ENCODE measurements at places on chromosomes 2 and 18.

DNA sequence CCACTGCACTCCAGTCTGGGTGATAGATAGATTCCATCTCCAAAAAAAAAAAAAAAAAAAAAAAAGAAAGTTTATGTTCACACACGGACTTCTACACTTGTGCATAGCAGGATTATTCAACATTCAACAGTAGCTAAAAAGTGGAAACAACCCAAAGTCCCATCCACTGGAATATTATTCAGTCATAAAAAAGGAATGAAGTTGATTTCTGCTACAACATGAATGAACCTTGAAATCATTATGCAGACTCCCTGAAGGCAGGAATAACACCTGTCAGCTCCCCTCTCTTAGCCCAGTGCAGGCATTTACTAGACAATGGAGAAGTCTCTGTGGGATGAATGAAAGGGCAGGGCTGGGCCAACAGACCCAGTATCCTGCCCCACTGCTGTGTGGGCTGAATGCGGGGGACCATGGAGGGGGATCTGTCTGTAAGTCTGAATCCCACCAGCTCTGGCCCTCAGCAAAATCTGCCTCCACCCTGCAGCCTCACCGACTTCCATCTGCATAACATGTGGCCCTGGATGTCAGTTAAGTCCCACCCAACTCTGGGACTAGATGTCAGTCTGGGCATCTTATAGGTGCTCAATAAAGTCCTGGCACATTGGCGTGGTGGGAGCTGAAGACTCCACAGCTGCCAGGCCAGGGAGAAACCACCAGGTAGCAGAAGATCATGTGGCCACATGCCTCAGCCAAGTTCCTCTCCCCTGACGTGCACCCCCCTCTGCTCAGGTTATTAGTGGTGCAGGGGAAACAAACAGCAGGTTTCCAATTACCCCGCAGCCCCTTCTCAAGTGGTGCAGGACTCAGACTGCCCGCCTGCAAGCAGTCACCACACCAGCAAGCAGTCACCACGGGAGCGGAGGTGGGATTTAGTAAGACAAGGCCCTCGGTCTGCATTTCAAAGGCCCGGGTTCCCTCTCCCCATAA is 8.9 kb downstream of the ZFP36L2 start:
- DNase-seq: no peak

GRCh38 chr2:8022908-8023640 is 658.8 kb upstream of the ID2 start:
- DNase-seq: no peak

DNA sequence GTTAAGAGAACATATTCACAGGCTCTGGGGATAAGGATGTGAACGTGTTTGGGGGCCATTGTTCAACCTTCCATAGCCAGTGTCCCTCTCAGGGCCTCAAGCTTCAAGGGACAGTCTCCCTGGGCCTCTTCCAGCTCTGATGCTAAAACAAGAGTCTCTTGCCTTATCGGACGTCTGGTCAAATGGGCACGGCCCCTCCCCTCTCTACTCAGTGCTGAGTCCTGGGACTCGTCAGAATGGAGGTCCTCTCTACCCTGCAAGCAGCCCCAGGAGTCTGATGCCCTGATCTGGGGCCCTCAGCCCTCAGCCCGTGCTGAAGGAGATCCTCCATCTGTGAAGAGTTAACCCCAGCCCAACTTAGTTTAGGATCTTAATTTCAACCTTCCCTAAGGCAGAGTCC is 198.2 kb downstream of the ZFP36L2 start:
- no peak for DNase-seq

DNA sequence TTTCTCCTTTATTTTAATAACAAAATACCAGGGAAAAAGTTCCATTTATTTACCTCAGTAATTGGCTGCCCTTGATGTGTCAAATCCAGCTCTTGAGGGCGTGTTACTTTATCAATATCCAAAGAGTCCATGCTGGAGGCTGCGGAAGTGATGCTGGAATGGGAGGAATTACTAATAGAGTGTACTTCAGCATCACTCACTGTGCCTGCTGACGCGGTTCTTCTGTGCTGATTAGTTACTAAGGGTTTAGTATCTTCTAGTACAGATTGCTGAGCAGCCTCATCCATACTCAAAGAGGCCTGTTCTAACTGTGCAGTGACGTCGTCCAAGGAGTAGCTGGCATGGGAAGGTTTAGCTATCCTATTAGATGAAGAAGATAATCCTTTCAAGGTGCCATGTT is 45.6 kb downstream of the RAPH1 start:
- DNase-seq: no peak

DNA sequence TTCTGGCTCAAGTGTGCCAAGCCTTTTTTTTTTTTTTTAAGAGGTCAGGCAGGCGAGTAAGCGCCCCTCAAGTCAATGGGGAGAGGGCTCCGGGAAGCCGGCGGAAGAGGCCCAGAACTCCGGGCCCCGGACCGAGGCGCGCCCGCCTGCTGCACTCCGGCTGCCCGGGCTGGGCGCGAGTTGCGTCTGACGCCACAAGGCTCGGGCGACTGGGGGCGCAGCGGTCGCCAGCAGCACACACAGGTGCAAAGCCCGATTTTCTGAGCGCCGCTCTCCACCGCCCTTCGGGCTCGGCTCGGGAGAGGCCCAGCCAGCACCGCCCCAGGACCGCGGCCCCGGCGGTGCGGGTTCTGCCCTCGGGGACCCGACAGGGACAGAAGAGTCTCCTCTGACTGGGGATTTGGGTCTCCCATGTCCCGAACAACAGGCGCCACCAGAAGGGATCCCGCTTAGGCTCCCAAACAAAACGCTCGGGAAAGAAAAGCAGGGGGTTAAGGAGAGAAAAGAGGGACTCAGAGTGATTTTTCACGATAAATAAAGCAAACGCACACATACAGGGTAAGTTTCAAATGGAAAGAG is 787 bp downstream of the ERBB4 start:
- no peak for DNase-seq

- DNase-seq: no peak
Observed at GRCh38 chr2:175947073-175947472, 55.0 kb downstream of the LNPK start.

DNA sequence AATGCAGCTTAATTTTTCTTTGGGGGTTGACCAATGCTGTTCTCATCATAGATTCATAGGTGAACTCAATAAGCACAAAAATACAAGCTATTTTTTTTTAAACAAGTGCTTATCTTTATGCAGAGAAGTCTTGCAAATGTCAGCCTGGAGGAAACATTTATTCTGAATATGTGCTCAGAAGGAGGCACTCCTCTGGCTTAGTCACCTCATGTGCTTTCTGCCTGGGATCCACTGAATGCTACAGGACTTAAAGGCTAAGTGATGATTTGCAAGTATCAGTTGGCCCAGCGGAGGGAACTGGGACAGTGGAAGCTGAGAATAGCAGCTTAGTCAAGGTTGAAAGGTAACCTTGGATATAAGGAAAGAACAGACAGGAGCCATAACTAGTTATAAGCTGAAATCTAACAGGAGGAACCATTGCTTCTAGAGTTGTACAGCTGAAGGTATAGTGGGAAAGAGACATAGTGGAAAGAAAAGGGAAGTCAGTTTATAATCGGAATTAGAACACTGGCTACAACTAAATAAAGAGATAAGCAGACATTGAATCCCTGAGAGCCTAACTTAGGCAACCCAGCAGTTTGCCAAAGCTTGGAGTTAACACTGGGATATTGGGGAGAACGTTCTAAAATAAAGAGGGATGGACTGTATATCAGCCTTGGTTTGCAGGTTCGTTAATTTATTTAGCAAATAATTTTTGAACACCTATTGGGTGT is 488.7 kb downstream of the SUCLG1 start:
- no peak for DNase-seq

GRCh38 chr18:1017227-1018058 is 112.8 kb downstream of the ADCYAP1 start:
- no peak for DNase-seq

DNA sequence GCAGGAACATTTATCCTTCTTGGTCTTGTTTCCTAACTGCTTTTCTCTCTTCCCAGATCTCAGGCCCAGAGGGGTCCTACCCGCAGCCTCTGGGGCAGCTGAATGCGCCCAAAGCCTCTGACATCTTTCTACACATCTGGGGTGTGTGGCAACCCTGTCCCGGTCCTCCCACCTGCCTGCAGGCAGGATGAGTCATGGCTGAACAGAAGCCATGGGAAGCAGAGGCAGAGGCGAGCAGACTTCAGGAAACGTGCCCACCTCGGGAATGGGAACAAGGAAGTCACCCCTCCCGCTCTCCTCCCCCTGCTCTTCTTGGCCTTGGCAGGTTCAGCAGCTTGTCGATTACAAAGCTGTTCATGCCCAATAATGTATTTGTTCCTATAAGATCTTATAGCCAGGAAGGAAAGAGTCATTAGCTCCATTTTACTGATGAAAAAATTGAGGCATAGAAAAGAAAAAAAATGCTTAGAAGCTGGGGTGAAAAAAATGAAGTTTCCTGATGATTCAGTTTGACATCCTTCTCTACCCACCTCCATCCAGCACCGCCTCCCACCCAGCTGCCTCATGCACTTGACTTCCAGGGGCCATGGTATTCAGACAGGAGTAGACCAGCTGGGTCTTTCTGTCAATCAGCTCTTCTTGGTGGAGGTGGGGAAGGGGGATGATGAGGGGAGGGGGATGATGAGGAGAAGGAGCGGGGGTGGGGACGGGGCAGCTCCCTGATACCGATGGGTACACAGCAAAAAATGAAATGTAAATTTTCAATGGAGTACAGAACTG is 10.4 kb upstream of the KCNF1 start:
- DNase-seq: no peak
